NCI-H2171 (cell line): ENCODE measurements at places on chromosomes 5 and 9.

GRCh38 chr9:109453210-109453842, 44.8 kb downstream of the PTPN3 start:
- DNase-seq = no peak

DNA sequence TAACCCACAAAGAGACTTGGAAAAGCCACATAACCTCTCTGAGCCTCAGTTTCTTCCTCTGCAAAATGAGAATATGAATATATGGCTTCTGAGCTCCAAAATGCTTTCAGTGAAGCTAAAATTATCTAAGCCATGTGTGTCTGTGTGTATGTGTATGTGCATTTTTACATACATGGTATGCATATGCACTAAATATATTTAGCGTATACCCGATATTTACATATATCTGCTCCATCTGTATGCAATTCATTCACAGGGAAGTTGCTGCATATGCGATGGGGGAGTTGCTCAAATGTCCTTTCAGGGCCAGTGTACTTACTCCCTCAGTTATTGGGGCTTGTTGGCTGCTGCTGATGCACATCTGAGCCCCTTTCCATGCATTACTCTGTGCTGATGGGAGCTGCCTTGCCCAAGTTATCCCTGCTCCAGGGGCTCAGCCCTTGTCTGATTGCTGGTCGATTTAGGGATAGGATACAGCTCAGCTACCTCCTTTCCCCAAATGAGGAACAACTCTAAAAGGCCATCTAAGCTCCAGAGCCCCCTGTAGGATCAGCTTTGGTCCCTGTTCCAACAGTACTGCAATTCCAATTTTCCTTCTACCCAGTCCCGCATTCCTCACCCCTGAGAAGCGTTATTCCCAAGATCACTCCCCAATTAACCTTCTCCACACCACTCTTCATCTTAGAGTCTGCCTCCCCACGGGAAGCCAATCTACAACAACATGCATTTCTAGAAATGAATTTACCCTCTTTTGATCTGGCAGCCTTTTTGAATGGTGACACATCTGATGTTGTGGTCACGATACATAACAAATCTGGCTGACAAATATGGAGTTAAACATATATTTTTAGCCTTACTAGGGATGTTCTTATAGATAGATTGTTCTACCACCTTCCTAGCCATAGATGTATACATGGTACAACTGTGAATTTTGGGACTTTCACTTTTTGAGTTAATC, 15.9 kb downstream of the RHOBTB3 start:
- no peak for DNase-seq

GRCh38 chr9:265209-265870, 50.7 kb downstream of the DOCK8 start:
- DNase-seq = no peak

GRCh38 chr5:90366948-90367347, 42.6 kb downstream of the CETN3 start:
- no peak for DNase-seq

DNA sequence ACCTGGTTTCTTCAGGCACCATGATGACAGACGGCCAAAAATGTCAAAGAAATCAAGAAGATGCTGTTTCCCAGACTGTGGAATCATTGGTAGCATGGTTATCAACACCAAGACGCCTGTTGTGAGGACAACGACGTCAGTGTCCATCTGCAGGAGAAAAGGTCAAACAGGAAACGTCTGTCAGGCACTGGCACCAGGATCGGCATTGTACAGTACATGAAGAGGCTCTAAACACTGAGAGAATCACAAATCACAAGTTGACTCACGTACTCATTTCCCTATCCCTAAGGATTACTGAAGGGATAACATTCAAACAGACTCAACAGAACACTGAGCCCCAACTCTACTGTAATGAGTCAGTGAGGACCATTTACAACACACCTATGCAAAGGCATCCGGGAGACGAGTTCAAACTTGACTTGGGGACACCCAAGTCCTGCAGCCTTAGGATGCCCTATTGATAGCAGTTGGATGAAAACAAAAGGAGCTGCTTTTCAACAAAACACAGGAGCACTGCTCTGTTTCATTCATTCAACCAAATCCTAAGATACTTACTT, 21.0 kb downstream of the TSC1 start:
- no peak for DNase-seq

GRCh38 chr5:1874771-1875220, 7.9 kb downstream of the IRX4 start:
- no peak for DNase-seq

DNA sequence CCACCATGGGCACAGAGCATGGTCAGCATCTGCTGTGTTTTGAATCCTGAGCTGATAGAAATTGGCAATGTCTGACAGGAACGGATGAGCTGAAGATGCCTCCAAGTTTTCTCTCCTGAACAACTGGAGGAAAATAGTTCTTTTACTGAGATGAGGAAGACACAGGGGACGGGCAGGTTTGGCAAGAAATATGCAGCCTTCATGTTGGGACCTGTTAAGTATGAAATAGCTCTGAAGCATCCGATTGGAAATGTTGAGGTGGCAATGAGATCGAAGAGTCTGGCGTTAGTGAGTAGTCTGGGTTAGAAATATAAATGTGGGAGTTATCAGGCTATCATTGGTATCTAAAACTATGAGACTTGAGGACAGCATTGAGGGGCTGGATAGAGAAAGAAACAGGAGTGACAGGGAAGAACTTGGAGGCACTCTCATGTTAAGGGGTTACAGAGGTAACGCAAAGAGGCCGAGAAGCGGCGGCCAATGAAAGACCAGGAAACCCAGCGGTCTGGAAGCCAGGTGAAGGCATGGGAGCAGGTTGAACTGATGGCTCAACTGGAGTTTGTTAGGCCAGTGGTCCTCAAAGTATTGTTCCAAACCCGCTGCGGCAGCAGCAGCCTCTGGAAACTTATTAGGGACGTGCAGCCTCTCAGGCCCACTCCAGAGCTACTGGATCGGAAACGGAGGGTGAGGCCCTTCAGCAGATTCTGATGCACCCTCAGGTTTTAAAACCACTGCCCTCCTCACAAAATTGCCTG, 1.0 kb upstream of the MAMDC2 start:
- no peak for DNase-seq

DNA sequence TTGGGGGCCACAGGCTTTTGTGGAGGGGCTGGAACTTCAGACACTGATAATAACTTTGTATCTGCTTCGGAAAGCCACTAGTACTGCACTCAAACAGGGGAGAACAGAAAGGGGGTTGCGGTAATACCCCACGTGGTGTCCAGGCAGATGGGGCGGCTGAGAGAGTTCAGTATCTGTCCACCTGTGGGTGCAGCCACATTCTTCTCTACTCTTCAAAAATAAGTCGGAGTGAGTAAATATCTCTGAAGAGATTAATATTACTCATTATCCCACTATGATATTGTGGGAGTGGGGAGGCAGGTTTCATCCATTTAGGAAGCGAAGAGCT, 102.1 kb upstream of the SSBP2 start:
- DNase-seq = no peak

DNA sequence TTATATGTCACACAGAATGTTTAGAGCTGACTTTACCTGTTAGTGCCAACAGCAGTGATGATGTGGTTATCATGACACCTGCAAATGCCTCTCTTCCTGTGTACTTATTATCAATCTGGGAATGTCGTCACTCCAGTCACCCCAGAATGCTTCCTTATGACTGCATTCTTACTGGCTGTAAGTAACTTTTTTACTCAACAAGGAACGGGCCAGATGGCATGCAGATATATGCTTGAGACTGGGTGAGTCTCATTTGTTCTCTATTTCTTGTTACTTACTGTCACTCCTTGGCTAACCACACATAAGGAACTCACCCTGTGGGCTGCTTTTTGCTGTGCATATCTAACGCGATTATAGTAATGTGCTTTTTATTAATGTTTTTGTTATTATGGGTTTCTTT, 385.5 kb upstream of the MEF2C start:
- no peak for DNase-seq

GRCh38 chr9:13071921-13072320, 207.6 kb downstream of the MPDZ start:
- no peak for DNase-seq

DNA sequence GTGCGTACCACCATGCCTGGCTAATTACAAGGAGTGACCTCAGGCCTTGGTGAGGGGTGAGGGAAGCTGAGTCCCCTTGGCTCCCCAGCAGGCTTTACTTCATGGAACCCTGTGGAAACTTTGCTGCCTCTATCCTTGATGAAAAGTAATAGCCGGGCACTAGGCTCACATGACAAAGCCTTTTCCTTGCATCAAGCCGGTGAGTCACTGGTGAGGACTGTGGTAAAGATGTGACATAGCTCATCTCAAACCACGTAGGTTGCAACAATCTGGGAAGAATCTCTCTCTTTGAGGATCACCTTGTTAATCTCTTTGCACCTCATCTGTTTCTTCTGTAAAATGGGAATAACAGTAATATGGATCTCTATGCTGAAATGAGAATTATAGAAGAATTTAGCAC, 116.3 kb upstream of the SLC25A48 start:
- DNase-seq = no peak
